ENCODE measurements at places on chromosomes 5 and 9.

DNA sequence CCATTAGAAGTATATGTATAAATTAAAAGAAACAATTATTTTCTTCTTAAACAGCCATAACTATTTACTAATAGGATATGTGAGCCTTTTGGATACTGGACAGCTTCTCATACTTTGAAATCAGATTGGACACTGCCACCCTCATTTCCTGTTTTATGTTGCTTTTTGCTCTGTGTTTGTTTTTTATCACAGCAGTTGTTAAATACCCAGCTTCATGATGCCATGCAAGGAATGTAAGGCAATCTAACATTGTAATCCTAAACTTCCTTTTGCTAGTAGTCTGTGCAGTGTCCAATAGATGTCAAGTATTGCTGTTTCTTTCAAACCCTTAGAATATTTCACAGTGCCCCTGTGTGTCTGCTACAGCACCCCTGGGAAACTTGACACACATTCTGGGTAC is 56.2 kb downstream of the CNTLN start:
- DNase-seq, result no peak

DNA sequence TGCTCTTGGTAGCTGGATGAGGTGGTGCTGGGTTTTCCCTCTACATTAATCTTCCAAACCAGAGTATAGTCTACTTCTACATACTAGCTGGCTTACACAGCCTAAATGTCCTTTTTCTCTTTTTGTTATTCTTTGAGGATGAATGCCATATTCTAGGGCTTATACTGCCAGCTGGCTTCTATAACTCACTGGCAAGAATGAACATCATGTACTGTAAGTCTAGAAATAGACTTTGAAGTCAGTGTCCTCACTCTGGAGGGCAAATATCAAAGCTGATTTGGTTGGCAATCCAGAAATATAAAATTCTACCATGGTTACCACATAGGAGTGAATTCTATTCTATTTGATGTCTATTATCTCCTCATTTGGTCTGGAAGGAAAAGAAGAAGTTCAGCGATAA is 251.7 kb upstream of the TYRP1 start:
- DNase-seq, result no peak

GRCh38 chr5:40829748-40830533 is 5.1 kb downstream of the RPL37 start:
- DNase-seq, result no peak

- DNase-seq, result no peak
Observed at GRCh38 chr9:128372188-128372641, 1.0 kb downstream of the URM1 start.

All from ACHN (cell line).